Trophoblast cell (in vitro differentiated cells and primary cell): ENCODE measurements at places on chromosomes 4 and X.

DNA sequence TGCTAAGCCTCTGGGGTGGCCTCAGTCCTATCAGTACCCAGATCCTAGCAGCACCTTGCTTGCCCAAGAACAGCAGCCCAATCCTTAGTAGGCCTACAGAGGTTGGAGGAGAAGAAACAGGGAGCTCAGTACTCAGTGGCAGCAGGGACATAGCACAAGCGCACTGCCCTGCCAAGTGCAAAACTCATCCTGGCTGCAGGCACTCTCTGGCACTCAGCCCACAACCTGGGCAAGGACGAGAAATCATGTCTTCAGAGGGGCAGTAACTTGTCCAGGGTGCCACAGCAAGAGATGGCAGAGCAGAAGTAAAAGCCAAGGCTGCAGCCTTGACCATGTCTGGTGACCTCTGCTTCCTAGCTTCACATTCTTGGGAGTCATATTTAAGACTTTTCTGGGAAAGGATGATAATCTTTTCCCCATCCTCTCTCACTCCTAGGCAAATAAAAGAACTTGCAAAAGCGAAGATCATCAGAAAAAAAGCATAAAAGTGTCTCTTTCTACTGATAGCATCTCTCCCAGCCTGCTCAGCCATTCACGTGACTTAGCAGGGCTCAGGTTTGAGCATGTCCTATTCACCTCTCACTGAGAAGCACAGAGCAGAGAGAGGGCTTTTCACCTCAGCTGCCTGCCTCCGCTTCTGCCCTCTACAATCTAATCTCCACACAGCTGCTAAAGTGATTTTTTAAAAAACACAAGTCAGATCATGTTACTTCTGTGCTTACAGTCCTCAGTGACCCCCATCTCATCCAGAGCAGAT is 37.2 kb upstream of the MAGEA4 start:
- DNase-seq = no peak

DNA sequence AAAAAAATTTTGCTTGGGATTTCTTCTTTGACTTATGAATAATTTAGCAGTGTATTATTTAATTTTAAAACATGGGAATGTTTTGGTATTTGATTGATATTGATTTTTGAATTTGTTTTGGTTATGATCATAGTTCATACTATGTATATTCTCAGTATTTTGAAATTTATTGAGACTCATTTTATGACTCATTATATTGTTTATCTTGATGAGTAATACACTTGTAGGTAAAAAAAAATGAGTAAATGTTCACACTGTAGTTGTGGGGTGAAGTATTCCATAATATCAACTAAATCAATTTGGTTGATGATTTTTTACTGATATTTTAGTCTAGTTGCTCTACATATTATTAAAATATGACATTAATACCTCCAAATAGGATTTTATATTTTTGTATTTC is 1142.2 kb downstream of the ADGRL3 start:
- DNase-seq = no peak

GRCh38 chrX:18885328-18886004 is 98.4 kb downstream of the PHKA2 start:
- DNase-seq = no peak

GRCh38 chr4:8585186-8585585 is 5.0 kb downstream of the GPR78 start:
- no peak for DNase-seq

- peak; percentile 30 for DNase-seq
Measured at GRCh38 chrX:45849261-45849862, 648.7 kb upstream of the DIPK2B start.

GRCh38 chrX:109954333-109954732 is 48.6 kb upstream of the TMEM164 start:
- no peak for DNase-seq

DNA sequence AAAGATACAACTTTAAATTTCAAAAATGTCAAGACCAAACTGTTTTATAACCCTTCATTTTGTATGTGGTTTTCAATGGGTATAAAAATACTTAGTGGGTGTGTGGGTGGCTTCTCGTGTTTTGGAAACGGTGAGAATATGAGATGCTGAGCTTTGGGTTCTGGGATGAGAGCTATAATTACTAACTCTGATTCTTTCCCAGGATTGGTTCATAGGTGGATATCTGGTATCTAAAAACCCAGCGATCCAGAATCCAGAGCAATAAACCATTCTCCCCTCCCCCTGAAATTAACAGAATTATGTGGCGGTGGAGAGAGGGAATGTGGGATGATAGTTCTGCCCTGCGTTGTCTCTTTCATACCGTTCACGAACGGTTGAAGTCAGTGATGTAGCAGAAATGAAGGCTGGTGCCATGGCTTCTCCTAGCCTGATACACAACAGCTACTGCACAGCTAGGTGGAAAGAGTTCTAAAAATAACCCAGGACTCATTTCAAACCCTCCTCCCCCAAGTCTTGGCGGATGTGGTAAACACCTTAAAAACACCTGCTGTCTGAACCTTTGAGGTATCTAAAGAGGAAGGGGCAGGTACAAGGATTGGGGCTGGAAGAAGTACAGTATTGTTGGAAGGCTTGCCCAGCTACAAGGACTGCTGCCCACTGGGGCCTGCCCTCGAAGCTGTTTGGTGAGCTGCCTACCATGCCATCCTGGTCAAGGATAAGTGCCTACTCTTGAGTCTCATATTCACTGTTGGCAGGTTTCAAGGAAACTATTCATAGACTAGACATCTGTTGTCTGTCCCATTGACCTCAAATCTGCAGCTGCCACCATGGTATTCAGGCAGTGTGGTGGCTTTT is 44.5 kb downstream of the SEPTIN11 start:
- no peak for DNase-seq

DNA sequence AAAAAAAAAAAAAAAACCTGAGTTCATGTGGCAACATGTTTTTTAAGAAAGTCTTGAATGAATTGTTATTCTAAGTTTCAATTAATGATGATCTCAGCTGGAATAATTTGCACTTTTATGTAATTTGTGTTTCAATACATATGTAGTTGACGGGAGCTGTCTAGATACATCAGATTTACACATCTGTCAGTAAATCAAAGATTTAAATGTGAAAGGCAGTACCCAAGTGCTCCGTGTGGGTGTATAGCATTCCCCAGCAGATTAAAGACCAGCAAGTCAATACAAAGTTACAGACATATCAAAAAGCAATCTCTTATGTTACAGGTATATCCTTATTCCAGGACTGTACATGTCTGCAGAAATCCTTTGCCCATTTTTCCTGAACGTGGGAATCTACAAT is 35.2 kb downstream of the SYNPO2 start:
- no peak for DNase-seq

DNA sequence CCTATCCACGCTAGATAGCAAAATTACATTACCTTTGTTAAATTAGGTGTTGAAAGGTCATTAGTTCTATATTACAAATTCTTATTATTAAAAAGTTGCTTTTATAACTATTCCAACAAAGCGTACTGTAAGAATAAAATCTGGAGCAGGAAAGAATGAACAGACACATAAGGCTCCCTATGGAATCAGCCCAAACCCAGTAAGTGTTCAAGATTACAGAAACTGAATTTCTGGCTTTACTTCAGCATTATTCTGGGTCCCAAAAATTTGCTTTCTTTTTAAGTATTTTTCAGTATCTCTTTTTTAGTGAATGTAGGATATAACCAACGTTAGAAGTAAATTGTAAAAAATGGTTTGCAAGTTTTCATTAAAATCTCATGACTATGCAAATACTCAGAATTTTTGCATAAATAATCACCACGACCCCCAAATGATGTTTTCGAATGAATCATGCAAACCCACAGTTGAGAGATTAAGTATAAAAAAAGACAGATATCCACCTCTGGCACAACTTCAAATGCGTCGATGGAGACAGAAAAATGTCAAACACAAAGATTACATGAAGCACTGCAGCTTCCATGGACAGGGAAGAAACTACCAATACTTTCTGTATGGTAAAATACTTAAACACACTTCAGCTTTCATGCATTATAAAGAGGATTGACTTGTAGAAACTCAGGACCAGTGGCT is 238.5 kb downstream of the RASL11B start:
- no peak for DNase-seq

DNA sequence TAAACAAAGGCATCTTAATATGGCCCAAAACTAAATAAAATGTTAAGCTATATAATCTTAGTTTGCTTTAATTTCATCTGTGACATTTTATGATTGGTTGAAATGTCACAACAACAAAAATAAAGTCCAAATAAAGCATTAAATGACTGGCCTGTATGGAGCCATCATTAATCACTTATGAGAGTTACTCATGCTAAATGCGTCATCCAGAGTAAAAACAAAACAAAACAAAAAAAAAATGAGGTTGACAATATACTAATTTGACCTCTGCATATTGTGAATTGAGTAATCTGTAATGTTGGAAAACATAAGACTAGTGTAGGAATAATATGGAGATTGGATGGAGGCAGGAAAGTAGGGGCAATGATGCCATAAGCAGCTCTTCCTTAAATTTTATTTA is 139.7 kb downstream of the MAPK10 start:
- no peak for DNase-seq

DNA sequence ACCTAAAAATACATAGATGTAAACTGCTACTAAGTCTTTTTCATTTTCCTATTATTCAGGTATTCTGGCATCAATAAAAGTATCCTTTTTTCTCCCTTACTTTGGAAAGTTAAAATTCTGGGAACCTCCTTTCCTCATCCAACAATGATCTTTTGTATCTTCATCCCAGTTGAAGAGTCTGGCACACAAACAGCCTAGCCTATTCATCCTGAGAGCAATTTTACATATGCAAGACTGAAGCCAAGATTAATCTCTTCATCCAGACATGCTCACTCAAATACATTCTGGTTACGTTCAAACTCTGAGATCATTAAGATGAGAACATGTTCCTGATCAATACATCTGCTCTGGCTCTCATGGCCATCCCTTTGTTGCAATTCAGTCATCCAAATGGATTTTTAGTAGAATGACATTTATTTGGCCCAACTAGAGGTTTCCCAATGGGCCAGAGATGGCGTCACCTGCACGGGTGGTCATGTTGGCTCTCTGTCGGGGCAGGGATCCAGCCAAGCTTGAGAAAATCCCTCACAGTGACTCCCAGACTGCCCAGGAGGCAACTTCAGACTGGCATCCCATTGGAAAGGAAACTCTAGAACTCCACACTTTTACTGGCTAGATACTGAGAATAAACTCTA is 135.3 kb upstream of the VCX2 start:
- DNase-seq = no peak

DNA sequence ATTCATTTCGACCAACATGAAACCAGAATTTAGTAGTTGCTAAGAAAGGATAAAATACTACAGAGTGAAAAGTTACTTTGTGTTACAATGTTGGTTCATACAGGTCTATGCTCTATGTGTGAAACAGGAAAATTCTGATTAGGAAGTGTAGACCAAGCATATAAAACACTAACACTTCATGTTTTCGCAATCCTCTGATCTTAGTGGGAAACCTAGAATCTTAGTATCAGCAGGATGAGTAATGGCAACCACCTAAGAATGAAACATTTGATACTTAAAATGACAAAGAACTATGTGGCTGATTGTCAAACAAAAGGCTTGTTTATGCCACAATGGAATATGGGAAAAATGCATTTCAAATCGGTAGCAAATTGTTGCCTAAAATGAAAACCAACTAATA is 116.1 kb downstream of the AMMECR1 start:
- DNase-seq = no peak

GRCh38 chr4:122623637-122624166 is 2.8 kb upstream of the IL21 start:
- DNase-seq = no peak

DNA sequence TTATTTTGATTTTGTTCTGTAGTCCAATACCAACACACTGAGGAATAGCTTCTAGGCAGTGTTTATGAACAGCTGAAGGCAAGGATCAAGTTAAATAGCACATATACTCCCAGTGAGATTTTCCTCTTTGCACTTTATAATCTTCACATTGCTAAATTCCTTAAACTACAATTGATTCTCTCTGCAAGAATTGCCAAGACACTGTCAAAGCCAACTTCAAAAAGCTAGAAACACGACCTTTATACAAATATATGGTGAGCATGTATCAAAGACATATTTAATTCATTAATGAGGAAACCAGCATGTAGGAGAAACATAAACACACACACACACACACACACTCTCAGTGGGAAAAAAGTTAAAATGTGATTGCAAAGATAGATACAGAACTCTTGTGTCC is 86.4 kb upstream of the FAM9C start:
- DNase-seq = no peak

- DNase-seq = no peak
Measured at GRCh38 chrX:10598540-10598939, 21.8 kb downstream of the MID1 start.

GRCh38 chr4:54082168-54082567 is 17.8 kb upstream of the CHIC2 start:
- peak; percentile 96 for DNase-seq

DNA sequence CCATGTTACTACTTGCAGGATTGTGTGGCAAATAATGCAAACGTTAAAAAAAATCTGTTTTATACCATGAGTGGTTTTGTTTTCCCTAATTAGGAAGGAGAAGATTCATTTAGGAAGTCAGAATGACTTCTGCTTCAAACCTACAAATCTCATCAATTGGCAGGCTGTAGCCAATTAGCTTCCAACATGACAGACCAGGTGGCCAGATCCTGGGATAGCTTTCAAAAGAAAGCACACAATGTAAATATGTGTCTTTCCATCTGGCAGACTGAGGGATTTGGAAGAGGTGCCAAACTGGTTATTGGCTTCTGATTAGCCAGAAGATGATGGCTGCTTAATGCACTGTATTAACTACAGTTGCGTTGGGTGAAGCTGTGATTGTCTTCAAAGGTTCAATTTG is 432.8 kb downstream of the ANKRD50 start:
- DNase-seq = peak; percentile 17

- DNase-seq = no peak
Measured at GRCh38 chr4:153787061-153787560, 1.8 kb downstream of the SFRP2 start.

- DNase-seq = no peak
Measured at GRCh38 chrX:143661286-143661685, 25.4 kb upstream of the SLITRK4 start.

DNA sequence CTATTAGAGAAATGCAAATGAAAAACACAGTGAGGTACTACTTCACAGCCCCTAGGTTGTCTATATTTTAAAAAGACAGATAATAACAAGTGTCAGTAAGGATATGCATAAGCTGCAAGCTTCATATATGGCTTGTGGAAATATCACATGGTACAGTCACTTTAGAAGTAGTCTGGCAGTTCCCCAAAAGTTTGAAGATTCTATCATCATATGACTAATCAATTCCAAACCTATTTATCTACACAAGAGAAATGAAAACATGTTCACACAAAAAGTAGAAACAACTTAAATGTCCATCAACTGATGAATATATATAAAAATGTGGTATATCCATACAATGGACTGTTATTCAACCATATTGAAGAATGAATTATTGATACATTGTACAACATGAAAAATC is 185.8 kb upstream of the STK26 start:
- DNase-seq = no peak
